ENCODE measurements at places on chromosomes 4 and X.

DNA sequence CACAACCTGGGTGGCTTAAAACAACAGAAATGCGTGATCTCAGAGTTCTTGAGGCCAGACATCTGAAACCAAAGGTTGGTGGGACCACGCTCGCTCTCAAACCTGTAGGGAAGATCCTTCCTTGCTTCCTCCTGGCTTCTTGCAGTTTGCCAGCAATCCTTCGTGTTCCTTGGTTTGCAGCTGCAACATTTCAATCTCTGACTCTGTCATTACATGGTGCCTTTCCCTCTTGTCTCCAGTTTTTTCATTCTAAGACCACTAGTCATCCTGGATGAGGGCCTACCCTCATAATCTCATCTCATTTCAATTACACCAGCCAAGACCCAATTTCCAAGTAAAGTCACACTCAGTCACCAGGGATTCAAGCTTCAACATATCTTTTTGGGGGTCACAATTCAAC lies 388.0 kb downstream of the GPM6A start:
- H3K27ac ChIP-seq: no peak overlapping the region
- no peak overlapping the region for H3K4me3 ChIP-seq
- no peaks in the 10 kb centered on the region for H3K27me3 ChIP-seq
- no peaks in the 10 kb centered on the region for H3K36me3 ChIP-seq

DNA sequence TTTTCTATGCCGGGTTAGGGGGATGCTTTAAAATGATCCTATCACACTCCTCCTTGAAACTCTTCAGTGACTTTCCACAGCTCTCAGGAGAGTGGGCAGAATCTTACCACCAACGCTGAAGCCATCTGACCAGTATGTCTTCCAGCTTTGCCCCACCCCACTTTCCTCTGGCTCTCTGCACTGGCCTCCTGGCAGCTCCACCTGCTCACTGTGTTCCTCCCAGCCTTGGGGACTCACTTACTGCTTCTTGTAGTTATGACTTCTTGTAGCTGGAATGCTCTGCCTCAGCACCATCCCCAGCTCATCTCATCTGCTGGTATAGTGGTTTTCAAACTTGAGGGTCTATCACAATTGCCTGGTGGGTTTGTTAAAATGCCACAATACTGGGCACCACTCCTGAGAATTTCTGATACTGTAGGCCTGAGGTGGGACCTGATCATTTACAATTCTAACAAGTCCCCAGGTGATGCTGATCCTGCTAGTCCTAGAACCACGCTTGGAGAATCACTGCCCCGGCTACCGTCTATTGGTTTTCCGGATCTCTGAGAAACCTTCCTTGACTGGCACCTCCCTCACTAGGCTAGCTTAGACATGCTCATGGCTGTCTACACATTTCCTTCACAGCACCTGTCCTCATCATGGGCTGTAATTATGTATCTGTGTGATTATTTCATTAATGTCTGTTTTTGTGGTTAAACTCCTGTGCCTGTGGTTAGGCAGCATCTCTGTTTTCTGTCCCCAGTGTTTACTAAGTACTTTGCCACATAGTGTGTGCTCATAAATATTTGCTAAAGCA lies 152.2 kb downstream of the MGST2 start:
- H3K27ac ChIP-seq: no peak overlapping the region
- no peaks in the 10 kb centered on the region for H3K27me3 ChIP-seq
- H3K4me1 ChIP-seq: no peaks in the 10 kb centered on the region
- no peaks in the 10 kb centered on the region for H3K36me3 ChIP-seq

GRCh38 chr4:183352546-183352945 lies 30.3 kb upstream of the CLDN24 start:
- DNase-seq: no peak
- H3K27ac ChIP-seq: no peak overlapping the region
- no peaks in the 10 kb centered on the region for H3K4me1 ChIP-seq

- no peak overlapping the region for H3K27ac ChIP-seq
- H3K27me3 ChIP-seq: no peaks in the 10 kb centered on the region
- no peaks in the 10 kb centered on the region for H3K36me3 ChIP-seq
- H3K4me1 ChIP-seq: peaks cover 27% of the 10 kb centered on the region
- no peak overlapping the region for H3K4me3 ChIP-seq
- no peak for DNase-seq
Measured at GRCh38 chrX:18890049-18890381, 93.9 kb downstream of the PHKA2 start.

- H3K36me3 ChIP-seq: no peaks in the 10 kb centered on the region
- no peaks in the 10 kb centered on the region for H3K27me3 ChIP-seq
- H3K27ac ChIP-seq: no peak overlapping the region
- no peak for DNase-seq
- no peak overlapping the region for H3K4me3 ChIP-seq
Measured at GRCh38 chr4:72290737-72291136, 258.9 kb downstream of the NPFFR2 start.

GRCh38 chr4:110231869-110232268 lies 33.5 kb upstream of the ELOVL6 start:
- no peaks in the 10 kb centered on the region for H3K4me1 ChIP-seq
- no peaks in the 10 kb centered on the region for H3K36me3 ChIP-seq
- no peak overlapping the region for H3K4me3 ChIP-seq
- H3K27me3 ChIP-seq: no peaks in the 10 kb centered on the region
- H3K27ac ChIP-seq: no peak overlapping the region

GRCh38 chrX:50067435-50068284 lies 133.1 kb downstream of the AKAP4 start:
- H3K4me3 ChIP-seq: no peak overlapping the region
- no peaks in the 10 kb centered on the region for H3K36me3 ChIP-seq
- H3K4me1 ChIP-seq: no peaks in the 10 kb centered on the region
- DNase-seq: no peak
- no peak overlapping the region for H3K27ac ChIP-seq
- no peaks in the 10 kb centered on the region for H3K27me3 ChIP-seq

GRCh38 chr4:54234497-54235205 lies 5.6 kb downstream of the PDGFRA start:
- H3K4me1 ChIP-seq: peaks cover 32% of the 10 kb centered on the region
- no peak for DNase-seq
- peaks cover 34% of the 10 kb centered on the region for H3K27me3 ChIP-seq
- no peaks in the 10 kb centered on the region for H3K36me3 ChIP-seq
- no peak overlapping the region for H3K27ac ChIP-seq
- H3K4me3 ChIP-seq: no peak overlapping the region

DNA sequence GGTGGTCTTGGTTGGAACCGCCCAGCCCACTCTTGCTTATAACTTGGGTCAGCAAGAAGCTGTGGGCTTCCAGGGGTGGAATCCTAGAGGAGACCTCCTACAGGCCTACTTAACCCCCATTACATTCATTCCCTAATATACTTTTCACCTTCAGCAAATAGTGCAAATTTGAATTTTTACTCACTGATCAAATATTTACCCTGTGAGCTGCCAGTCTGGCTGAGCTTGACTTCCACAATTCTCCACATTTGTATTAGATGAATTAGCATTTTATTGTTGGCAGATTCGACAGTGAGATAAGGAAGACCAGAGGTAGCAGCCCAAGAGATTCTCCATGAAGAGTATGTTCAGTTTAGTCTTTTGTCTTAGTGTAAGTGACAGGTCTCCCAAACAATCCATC lies 199.6 kb downstream of the BCOR start:
- no peak for DNase-seq
- H3K27me3 ChIP-seq: no peaks in the 10 kb centered on the region
- H3K27ac ChIP-seq: no peak overlapping the region
- no peaks in the 10 kb centered on the region for H3K4me1 ChIP-seq
- H3K4me3 ChIP-seq: no peak overlapping the region

GRCh38 chr4:40881096-40881495 lies 131.3 kb downstream of the NSUN7 start:
- no peaks in the 10 kb centered on the region for H3K36me3 ChIP-seq
- no peak for DNase-seq
- H3K4me3 ChIP-seq: no peak overlapping the region

- no peaks in the 10 kb centered on the region for H3K36me3 ChIP-seq
- no peak overlapping the region for H3K27ac ChIP-seq
- no peaks in the 10 kb centered on the region for H3K27me3 ChIP-seq
- H3K4me1 ChIP-seq: no peaks in the 10 kb centered on the region
Measured at GRCh38 chr4:148795156-148795864, 353.1 kb upstream of the NR3C2 start.

- no peaks in the 10 kb centered on the region for H3K27me3 ChIP-seq
- H3K4me1 ChIP-seq: no peaks in the 10 kb centered on the region
- no peak for DNase-seq
- no peak overlapping the region for H3K27ac ChIP-seq
- no peaks in the 10 kb centered on the region for H3K36me3 ChIP-seq
Measured at GRCh38 chr4:129978315-129978714, 882.4 kb downstream of the C4orf33 start.

DNA sequence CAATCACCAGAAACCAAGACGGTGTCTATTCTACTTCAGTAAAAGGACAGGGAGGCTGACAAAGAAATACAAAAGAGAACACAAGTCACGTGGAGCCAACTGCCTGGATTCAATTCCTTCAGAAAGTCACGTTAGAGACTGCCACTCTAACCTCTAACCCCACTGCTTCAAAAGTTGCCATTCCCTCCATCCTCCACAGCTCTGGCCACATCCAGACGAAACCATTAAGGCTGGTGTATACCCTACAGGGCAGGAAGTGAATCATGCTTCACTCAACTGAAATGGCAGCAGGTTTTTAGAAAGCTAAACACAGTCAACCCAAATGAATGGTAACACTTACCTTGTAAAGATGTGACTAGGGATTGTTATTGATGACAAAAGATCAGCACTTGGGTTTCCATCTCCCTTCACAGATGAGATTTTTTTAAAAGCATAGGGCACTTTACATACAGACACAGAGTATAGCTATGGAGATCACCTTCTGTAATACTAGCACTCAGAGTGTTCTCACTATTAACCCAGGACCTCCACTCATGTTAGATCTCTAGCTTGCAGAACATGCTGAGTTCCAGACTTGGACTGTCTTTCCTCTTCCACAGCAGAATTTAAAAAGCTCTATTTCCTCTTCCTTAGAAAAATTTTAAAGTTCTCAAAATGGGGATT lies 37.4 kb downstream of the MAML3 start:
- DNase-seq: no peak
- H3K4me3 ChIP-seq: no peak overlapping the region
- peaks cover 4% of the 10 kb centered on the region for H3K4me1 ChIP-seq
- H3K36me3 ChIP-seq: no peaks in the 10 kb centered on the region

GRCh38 chrX:129772796-129773431 lies 6.8 kb upstream of the SASH3 start:
- H3K4me3 ChIP-seq: no peak overlapping the region
- H3K27ac ChIP-seq: peak overlapping the region; percentile 40
- peak; percentile 80 for DNase-seq
- no peaks in the 10 kb centered on the region for H3K27me3 ChIP-seq
- no peaks in the 10 kb centered on the region for H3K36me3 ChIP-seq
- peaks cover 97% of the 10 kb centered on the region for H3K4me1 ChIP-seq

DNA sequence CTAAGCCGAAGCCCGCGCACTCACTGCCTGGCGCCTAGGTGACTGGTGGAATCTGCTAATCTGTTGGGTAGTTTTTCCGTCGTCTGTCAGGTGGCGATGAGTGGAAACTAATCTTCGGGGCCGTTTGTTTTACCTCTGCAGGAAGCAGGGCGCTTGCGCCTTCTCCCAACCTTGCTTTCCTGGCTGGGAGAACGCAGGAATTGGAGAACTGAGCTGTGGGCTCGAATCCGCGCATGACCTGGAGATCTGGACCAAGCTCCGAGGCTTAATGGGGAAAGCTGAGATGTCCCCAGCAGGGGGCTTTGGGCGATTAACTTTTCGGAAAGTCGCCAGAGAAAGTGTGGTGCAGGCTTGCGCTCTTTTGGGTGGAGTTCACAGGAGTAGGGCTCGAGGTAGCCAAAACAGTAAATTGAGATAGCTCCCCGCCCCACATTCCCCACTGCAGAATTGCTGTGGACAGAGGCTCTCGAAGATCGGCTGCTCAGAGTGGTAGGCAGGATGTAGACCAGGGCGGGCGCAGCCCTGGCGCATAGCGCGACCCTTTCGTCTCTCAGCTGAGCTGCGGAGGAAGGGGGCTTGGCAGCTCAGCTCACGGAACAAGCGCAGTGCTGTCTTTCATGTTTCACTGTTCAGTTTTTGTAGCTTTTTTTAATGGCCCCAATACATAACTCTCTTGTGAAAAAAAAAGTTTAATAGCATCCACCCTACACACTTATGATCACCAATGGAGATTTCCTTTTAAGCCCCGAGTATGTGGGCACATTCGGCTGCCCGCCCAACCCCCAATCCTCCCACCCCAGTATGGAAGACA lies 2.7 kb upstream of the FGF5 start:
- peaks cover 82% of the 10 kb centered on the region for H3K27me3 ChIP-seq
- no peaks in the 10 kb centered on the region for H3K36me3 ChIP-seq
- DNase-seq: no peak
- H3K4me3 ChIP-seq: no peak overlapping the region
- peaks cover 21% of the 10 kb centered on the region for H3K4me1 ChIP-seq

GRCh38 chr4:176534566-176534965 lies 214.8 kb downstream of the SPCS3 start:
- no peak overlapping the region for H3K4me3 ChIP-seq
- no peaks in the 10 kb centered on the region for H3K27me3 ChIP-seq

GRCh38 chr4:37687194-37687562 lies 1.0 kb upstream of the RELL1 start:
- H3K4me3 ChIP-seq: peak overlapping the region; percentile 78
- no peaks in the 10 kb centered on the region for H3K27me3 ChIP-seq
- DNase-seq: no peak
- peaks cover 32% of the 10 kb centered on the region for H3K4me1 ChIP-seq

GRCh38 chrX:11064851-11065600 lies 46.1 kb upstream of the HCCS start:
- no peaks in the 10 kb centered on the region for H3K27me3 ChIP-seq
- H3K27ac ChIP-seq: no peak overlapping the region
- no peak for DNase-seq
- H3K4me1 ChIP-seq: no peaks in the 10 kb centered on the region
- no peak overlapping the region for H3K4me3 ChIP-seq
- no peaks in the 10 kb centered on the region for H3K36me3 ChIP-seq

- H3K27ac ChIP-seq: no peak overlapping the region
- peaks cover 5% of the 10 kb centered on the region for H3K4me1 ChIP-seq
- H3K36me3 ChIP-seq: no peaks in the 10 kb centered on the region
- DNase-seq: no peak
- no peak overlapping the region for H3K4me3 ChIP-seq
Measured at GRCh38 chrX:102126863-102127262, 1.4 kb downstream of the TCEAL2 start.

GRCh38 chr4:71406459-71406963 lies 67.7 kb downstream of the SLC4A4 start:
- no peaks in the 10 kb centered on the region for H3K36me3 ChIP-seq
- no peak overlapping the region for H3K27ac ChIP-seq
- no peaks in the 10 kb centered on the region for H3K4me1 ChIP-seq
- no peak overlapping the region for H3K4me3 ChIP-seq

DNA sequence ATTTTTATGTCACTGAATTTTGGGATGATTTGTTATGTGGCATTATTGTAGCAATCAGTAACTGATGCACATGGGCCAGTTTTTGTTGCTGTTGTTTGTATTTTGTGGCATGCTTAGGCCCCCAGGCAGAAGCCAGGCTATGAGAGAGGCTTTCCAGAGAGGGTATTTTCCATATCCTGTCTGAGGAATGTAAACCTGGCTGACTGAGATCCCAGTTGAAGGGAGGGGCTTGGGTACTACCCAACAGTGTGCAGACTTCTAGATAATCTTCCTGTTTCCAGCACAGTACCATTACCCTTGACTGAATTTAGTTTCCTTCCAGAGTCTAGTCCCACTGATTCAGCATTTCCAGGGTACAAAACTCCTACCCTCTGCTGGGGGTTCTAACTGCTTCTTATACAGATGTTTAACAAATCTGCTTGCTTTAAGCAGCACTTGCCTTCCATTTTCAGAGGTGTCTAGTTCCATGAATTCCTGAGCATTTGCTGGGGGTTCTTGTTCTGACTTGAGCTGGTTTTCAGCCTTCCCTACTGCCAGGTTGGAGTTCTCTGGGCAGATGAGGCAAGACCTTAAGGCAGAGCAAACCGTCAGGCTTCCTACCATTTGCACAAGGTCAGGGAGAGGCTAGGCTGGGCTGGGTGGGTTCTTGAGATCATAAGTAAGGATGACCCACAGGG lies 104.7 kb upstream of the EGFL6 start:
- no peak overlapping the region for H3K27ac ChIP-seq
- no peaks in the 10 kb centered on the region for H3K27me3 ChIP-seq
- H3K4me3 ChIP-seq: no peak overlapping the region
- no peaks in the 10 kb centered on the region for H3K4me1 ChIP-seq
- no peak for DNase-seq

Measured in CD4-positive, alpha-beta T cell (primary cell).